NCI-H82 (cell line): ENCODE measurements at places on chromosomes 7 and 10.

DNA sequence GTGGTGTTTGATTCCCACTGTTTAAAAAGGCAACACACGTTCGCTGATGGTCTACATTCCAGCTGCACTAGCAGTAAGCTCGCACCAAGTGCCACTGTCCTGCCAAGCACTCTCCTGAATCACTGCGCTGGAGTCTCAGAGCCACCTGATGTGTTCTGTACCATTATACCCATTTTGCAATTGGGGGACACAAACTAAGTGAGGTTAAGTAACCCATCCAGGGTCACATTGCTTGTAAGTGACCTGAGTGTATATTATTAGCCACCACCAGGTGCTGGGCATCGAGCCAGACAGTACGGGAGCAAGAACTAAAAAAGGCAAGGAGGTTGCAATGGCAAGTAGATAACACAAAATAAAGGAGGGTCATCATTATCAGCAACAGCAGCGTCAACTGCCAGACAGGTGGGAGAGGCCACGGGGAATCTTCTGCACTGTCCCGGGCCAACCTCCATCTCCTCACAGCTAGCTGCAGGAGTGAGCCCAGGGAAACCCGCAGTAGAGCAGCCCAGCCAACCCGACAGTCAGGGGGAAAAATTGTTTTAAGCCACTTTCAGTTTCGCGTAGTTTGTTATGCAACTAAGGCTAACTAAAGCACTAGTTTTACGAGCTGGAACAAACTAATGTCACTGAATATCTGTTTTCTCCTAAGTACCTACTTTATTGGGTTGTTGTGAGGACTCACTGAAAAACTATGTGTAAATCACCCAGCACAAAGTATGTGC, 712 bp upstream of the CPVL start:
- no peak for DNase-seq

DNA sequence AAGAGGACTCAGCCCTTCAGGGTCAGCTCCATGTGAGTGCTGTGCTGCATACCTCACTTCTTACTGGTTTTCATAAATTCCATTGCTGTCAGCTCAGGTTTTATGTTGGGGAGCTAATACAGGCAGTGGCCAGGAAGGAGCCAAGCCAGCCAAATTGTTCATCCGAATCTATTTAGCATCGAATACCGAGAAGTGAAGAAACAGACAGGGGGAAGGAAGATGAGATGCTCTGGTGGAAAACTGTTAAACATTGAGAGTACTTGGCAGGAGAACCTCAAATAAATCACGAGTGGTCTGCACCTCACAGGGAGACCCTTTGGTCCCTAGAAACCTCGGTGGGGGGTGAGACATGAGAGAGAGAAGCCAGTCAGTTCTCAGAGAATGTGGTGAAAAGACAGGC, 196.0 kb upstream of the TMEM72 start:
- no peak for DNase-seq

DNA sequence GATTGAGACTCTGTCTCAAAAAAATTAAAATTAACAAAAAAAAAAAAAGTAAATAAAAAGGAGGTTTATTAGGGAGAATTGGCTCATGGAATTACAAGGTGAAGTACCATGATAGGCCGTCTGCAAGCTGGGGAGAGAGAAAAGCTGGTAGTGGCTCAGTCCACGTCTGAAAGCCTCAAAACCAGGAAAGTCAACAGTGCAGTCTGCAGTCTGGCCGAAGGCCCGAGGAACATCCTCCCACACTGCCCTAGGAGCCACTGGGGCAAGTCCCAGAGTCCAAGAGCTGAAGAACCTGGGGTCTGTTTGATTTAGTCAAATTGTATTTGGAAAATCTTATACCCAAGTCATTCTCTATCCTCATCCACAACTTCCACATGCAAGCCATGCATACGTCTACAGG, 59.0 kb upstream of the RAB18 start:
- DNase-seq: no peak

- DNase-seq: no peak
Measured at GRCh38 chr10:130740166-130740565, 571.4 kb downstream of the TCERG1L start.

DNA sequence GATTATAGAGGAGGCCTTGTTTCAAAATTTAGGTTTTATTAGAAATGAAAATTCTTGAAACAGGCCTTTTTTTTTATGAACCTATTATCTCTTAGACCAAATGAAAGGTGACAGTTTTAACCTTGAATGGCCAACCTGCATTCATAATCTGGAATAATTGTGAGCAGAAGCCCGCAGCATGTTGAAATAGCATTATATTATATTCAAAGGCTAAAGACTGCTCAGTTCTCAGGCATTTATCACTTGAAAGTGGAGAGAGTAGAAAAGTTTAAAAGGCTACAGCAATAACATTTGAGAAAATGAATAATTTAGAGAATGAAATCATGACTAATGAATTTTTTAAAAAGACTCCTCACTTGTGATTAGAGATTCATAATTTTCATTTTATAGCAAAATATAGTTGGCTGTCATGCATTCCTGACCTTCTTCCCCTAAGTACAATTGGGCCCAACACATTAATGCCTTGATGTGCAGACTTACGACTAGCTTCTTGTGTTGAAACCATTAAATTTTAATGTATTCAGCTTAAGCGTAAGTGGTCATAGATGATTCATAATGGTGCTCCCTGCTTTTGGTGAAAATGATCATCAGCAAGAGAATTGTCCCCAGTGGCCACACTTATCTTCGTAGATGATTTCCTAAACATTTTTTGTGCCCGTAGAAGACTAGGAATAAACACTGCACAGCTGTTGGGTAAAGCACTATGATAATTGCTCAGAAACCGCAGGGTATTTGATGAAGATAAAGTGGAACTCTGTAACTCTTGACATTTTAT, 346.6 kb upstream of the BMPER start:
- no peak for DNase-seq

GRCh38 chr7:134891696-134892678, 94.3 kb upstream of the AGBL3 start:
- DNase-seq: peak; percentile 53

- DNase-seq: no peak
Measured at GRCh38 chr10:89371079-89371478, 6.8 kb upstream of the IFIT1B start.

- DNase-seq: no peak
Measured at GRCh38 chr10:83943920-83944319, 195.4 kb upstream of the GHITM start.

GRCh38 chr10:24652381-24652957, 71.2 kb downstream of the ARHGAP21 start:
- no peak for DNase-seq
